ENCODE measurements at places on chromosomes 2 and 18.

DNA sequence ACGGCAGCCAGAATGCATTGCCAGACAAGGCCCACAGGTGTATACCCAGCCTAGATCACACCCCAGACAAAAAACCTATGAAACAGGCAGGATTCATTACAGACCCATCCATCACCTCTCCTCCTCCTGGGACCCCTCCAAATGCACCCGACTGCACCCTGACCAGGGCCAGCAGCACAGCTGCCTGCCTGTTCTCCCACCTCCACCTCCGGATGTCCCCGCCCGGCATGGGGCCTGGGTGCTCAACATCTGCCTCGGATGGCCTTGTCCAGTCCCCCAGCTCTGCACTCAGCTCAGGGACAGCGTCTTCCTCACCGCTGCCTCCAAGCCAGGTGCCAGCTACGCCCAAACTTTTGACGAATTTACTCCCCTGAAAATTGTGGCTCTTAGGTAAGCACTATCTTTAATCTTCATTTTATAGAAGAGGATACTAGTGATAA is 91.1 kb downstream of the TPO start:
- DNase-seq = no peak

DNA sequence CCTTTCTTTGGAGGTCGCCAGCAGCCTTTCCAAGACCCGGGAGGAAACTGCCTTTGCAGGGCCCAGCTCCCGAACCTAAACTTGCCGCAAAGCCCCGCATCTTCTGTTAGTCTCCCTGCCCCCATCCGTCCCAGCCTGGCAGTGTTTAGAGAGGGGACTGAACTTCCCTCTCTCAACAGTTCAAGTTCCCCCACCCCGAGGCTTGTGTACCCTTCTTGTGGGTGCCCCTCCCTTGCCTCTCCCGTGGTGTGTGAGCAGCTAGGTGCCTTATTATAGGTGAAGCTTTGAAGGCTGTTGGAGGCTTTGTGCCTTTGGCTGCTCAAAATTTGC is 1.4 kb downstream of the LBH start:
- no peak for DNase-seq

GRCh38 chr2:43851011-43851980 is 12.5 kb downstream of the ABCG8 start:
- no peak for DNase-seq

DNA sequence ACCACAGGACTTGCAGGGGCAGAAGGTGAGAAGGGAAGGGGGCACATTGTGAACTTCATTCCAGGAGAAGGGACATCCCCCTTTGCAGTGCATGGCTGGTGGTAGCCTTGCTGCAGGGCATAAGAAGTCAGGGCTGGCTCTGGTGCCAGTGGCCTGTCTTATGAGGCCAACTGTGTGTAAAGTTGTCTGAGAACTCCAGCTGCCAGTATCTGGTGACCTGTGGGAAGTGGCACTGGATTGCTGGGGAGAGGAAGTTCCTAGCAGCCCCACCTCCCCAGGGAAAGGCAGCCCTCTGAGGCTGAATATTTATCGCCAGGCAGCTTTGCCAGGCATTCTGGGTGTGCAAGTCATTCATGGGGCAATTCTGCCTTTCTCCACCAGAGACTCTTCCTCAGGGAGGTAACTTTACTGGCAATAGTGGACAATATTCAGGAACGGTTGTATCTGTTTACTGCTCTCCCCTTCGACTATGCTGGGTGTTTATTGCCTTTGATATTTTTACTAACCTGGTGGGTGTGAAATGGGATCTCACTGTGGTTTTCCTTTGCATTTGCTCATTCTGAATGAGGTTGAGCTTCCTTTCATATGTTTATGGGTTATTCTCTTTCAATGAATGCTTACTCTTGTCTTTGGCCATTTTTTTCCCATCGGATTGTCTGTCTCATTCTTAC is 12.3 kb downstream of the TRPM8 start:
- no peak for DNase-seq

DNA sequence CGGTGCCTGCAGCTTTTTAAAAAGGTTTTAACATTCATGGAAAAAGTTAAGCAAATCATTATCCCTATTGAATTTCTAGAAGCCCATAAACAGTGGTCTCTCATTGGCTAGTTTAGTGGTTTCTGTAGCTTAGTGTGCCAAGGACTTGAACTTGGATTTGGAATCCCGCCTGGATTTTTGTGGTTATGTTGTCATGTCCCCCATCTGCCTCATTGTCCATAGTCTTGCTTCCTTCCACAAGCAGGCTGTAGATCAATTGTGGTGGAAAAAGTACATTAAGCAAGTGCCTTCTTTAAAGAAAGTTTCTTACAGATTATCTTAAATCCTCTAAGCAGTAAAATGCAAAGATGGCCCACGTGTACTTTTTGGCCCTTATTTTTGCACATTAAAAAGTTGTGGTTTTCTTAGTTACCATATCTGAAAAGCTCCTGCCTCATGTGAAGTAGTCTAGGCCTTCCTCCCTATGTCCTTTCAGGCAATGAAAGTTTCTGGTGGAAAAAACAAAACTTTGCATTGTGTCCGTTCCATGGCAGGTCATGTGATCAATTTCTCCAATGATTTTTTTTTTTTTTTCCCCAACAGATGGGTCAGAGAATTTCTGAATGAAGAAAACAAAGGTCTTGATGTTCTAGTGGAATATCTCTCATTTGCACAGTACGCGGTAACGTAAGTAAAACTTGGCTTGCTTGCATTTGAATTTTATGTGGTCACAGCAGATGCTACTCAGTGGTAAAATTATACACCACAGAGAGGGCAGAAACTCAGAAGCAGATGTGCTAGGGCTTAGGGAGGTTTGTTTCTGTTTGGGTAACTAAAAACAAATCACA is 158.9 kb downstream of the PRPF40A start:
- DNase-seq = no peak

GRCh38 chr2:201880993-201881611 is 74.8 kb downstream of the CDK15 start:
- no peak for DNase-seq

DNA sequence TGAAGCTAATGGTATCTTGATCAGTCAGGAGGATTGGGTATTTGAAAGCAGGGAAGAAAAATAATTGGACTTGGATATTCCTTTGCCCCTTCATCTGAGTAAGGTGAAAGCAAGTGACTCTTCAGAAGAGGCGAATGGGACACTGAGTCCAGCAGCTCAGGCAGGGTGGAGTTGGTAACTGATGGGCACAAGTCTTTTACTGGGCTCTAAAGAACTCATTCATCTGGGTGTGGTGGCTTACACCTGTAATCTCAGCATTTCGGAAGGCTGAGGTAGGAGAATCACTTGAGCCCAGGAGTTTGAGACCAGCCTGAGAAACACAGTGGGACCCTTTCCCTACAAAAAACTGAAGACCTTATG is 11.2 kb downstream of the CFLAR start:
- DNase-seq = no peak

GRCh38 chr2:127069003-127069402 is 38.0 kb downstream of the BIN1 start:
- no peak for DNase-seq

DNA sequence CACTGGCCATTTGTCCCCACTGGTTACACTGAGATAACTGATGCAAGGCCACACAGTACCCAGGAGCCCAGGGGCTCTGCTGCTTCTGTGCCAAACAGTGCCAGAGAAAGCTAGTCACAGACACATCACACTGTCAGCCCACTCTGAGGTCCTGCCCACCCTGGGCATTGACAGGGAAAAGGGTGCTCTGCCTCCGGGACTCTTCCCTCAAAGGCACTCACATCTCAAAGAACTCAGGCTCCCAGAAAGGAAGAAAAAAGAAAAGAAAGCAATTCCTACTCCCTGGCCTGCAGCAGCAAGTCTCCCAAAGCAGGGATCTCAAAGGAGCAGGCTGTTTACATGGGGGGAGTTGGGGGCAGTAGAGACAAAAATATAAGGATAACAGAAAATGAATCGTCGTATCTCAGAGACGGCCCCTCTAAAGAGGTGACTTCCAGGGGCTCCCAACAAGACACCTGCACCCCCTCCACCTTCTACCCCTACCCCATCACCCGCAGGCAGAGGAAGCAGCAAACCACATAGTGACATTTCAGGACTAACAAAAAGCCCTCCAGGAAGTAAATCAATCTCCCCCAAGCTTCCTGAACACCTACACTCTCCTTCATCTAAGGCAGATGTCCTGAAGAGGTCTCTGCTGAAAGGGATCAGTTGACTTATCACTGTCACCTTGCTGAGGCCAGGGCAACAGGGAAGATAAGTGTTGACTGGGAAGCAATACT is 247.6 kb downstream of the TNS1 start:
- DNase-seq = no peak

DNA sequence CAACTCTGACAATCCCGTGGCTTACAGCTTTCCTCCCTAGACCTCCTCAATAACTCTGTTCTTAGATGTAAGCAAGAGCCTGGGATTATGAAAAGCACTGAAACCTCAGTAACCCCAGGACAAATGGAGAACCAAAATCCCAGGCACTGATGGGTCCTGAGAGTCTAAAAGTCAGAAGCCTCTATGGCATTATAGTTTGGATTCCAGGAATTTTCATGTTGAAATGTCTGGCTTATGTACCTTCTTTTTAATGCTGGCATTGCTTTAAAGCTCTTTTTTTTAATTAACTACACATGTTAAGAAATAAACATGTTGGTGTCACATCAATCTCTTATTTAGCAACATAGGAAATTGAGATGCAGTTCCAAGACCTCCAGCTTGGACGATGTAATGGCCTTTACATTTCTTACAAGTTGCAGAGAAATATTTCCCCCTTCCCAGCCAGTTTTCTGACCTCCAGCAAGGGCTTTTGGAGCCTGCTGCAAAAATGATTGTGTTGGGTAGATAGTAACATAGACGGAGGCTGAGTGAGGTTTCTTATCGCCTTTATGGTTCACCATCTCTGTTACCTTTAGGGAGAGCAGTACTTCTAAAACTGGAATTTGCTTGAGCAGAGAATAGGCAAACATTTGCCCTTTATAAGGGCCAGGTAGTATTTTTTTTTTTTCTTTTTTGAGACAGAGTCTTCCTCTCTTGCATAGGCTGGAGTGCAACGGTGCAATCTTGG is 84.8 kb upstream of the RASGRP3 start:
- DNase-seq = no peak

DNA sequence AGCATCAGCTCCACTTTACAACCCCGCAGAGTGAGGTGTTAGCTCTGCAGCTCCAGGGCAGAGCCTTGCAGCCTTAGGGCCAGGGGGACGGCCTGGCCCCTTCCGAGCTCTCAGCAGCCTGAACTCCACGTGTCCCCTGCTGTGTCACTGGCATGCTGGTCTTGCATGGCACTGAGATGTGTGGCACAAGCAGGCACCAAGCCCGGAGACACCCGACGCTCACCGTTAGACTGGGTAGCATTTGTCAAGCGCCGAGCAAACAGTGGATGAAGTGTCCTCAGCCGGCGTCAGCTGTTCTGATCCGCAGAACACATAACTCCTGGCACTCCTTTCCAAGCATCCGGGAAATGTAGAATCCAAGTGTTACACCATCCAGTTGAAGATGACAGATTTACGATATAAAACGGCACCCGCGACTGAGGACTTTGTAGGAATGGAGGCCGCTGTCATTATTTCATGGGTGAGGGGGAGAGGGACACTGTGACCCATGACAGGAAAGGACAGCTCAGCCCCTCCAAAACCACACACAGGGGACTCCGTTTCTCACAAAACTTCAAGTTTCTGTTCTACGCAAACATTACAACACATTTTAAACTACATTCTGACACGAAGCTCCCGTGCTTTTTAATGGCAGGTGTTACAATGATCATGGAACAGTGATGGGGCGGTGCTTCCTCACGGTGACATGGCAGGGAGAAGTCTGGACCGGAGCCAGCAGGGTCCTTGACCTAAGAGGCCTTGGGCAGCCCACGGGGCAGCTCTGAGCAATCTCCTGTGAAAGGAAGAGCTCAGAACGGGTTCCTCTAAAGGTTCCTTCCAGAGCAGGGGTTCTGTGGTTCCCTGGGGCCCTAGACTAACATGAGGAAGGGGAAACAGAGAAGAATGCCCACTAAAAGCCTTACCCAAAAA is 89.4 kb downstream of the HDAC4 start:
- DNase-seq = peak; percentile 68

DNA sequence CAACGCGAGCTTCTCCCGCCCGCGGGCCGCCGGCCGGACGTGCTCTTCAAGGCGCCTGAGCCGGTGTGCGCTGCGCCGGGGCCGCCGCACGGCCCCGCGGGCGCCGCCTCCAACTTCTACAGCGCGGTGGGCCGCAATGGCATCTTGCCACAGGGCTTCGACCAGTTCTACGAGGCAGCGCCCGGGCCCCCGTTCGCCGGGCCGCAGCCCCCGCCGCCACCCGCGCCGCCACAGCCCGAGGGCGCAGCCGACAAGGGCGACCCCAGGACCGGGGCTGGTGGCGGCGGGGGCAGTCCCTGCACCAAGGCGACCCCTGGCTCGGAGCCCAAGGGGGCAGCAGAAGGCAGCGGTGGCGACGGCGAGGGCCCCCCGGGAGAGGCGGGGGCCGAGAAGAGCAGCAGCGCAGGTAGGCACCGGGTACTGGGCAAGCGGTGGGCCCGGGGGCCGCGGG is 676 bp downstream of the HOXD11 start:
- no peak for DNase-seq

DNA sequence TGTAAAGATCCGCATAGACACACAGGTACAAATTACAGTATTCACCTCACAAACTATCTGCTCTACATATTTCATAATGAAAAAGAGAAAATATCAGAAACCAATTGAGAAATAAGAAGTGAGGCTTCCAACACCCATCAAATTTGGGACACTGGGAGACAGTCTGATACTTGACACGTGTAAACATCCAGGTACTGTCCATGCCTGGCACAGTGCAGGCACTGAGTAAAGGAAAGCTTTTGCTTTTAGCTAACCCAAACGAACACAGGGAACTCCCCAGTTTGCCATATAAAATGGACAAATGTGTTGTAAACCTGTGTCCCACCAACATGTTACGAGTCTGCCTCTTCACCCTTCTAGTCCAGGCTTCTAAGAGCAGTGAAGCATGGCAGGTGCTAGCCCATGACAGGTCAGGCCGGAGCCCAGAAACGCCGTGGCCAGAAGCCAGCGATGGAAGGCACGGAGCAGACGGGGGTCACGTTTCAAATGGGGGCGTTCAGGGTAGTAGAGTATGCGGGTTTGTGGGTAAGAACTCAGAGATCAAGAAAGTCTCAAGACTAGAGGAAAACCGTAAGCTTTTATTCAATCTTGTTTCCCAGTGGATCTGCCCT is 27.0 kb downstream of the CDH2 start:
- DNase-seq = no peak

DNA sequence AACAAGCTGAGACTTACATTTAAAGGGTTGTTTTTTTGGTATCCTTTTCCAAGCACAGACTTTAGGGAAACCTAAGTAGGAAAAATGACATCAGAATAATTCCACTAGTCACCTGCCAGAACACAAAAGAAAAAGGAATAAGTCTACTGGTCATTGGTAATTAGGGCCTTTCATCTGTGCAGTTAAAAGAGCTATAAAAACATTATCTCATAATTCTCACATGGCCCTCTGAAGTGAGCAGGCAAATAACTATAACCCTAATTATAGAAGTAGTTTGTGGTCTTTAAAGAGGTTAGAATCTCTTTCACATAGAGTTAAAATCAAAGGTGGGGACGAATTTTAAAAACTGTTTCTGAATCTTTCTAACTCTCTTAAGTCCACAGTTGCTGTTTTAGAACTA is 111.1 kb upstream of the B3GNT2 start:
- no peak for DNase-seq
